ENCODE measurements at places on chromosomes 4 and X.

GRCh38 chrX:7244405-7244804, 96.5 kb upstream of the PUDP start:
- DNase-seq, result no peak

DNA sequence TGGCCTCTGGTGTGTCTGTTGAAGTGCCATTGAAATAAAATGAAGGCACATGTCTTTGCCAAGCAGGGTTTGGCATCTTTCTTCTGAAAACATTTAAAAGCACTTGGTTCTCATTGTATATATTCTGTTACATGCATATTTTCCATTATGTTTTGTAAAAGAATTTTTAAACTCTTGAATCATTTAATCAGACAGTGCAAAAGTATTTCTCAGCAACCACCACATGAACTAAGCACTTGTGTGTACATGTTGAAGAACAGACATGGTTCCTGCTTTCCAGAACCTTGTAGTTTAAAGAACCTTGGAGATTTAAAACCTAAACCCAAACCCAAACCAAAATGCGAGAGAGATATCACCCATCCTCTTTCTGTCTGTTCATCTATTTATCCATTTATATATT, 220.3 kb upstream of the GIMD1 start:
- DNase-seq, result no peak

- DNase-seq, result no peak
Measured at GRCh38 chr4:127920521-127920920, 39.8 kb downstream of the PLK4 start.

DNA sequence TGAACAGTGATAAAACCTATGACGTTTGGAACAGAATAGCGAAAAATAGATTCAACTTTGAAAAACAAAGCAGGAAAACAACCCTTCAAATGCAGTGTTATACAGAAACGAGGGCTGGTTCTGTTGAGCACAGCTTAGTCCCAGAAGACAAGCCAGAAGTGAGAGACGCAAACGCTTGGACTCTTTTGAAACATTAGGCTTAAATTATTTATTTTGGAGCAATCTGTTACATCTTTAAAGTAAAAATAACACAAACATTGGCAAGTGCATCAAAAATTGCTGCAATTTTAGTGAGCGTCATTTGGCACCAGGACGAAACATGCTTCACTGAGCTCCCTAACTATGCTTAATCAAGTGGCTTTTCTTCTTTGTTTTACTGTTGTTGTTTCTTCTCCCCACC, 63.5 kb downstream of the ENPP6 start:
- no peak for DNase-seq

GRCh38 chr4:38904090-38904666, 36.6 kb downstream of the FAM114A1 start:
- DNase-seq, result no peak

- DNase-seq, result no peak
Measured at GRCh38 chrX:37371578-37371991, 22.4 kb downstream of the PRRG1 start.

GRCh38 chr4:72557021-72557420, 12.0 kb downstream of the ADAMTS3 start:
- DNase-seq, result no peak

DNA sequence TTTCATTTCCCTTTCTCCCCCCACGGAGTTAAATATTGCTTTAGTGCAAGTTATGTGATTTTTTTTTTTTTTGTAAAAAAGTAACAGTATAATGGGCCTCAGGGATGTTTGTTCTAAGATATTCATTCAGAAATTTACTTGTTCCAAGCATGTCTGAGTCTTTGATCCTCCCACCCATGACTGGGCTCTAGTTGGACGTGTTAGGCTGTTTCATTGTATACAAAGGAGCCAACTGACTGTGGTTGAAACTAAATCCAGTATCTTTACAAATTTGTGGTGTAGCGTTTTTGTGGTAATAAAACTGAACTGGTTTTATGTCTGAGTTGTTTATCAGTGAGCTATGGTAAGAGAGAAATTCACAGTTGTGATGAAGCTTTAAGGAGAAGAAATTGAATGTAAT, 74.1 kb downstream of the DOCK11 start:
- DNase-seq, result no peak

- no peak for DNase-seq
Measured at GRCh38 chr4:150402871-150403272, 179.1 kb upstream of the MAB21L2 start.

DNA sequence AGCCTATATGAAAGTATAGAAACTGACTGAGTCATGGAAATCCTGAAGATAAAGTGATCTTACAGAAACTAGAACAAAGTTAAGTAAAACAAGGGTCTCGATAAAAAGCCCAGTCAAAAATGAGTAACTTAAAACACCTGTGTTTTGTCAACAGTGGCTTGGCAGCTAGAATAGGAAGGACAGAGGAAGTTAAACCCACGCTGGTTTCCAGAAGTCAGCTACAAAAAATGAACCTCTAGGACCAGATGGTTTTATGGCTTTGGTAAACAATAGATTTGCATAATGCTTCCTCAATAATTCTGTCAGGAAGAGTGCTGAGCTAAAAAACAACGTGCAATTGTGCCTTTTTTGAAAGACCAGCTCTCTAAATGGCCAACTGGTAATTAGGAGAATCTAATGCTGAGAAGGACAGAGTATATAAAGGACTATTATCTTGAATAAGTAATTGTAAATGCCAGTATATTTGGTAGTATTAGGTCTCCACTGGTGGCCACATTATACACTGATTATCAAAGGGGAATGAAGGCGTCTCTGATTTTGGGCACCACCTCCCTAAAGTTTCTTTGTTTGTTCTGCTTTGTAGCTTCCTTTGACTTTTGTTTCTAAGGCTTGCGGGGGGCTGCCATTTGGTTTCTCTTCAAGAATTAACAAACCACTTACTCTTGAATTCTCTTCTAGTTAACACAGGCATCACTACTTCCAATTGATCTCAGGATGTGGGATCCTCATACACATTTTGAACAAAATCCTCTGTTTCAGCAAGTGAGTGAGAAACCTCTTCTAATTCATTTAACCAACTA, 72.2 kb upstream of the PPP3CA start:
- DNase-seq, result no peak

DNA sequence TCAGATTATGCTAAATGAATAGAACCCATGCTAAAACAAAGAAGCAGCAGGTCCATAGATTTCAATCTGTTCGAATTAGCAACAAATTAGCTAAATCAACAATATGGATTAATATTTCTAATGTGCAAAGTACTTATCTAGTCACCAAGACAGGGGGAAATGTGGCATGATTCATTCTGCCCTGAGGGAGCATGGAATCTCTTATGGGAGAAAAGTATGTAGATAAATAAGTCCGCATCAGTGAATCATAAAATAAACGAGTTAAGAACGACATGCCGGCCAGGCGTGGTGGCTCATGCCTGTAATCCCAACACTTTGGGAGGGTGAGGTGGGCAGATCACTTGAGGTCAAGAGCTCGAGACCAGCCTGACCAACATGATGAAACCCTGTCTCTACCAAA, 102.1 kb downstream of the ANOS1 start:
- no peak for DNase-seq

DNA sequence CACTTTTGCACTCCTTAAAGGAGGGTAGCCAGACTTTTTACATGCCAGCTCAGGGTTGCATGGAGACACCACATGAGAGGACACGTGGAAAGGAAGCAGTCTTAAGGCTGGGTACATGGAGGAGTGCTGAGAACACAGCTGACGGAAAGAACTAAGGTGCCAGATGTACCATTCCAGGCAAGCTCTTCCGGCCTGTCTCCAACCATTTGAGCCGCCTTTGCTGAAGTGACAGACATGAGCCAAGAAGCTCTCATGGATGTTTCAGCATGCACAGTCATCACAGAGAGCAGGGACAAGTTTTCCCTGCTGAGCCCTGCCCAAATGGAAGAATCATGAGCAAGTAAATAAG, 83.4 kb upstream of the BMP2K start:
- no peak for DNase-seq

DNA sequence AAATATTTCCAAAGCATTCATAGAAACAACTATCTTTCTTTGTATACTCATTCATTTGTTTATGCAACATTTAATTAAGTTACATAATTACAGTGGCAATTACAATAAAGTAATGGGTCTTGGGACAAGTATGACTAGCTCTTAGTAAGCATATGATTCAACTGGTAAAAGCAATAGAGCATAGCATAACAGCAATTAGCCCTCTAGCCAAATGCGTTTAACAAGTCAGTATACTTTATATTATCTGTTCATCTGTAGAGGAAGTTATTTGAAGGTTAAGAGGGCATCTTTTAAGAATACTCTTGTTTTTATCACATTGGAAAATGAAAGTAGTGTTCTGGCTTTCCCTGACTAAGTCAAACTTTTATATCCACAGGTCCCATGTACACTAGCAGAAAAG, 198.1 kb upstream of the UGT8 start:
- DNase-seq, result no peak

DNA sequence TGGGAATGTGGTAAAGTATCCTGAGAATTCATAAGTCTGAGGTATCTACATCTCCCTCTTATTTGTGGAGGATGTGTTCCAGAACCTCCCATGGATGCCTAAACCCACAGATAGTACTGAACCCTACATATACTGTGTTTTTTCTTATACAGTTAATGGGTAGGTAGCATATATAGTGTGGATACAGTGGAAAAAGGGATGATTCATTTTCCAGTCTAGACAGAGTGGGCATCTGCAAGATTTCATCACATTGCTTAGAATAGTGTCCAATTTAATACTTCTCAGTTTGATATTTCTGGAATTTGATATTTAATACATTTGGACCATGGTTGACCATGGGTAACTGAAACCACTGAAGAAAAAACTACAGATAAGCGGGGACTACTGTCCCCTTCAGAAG, 155.0 kb upstream of the ANKRD50 start:
- DNase-seq, result no peak

DNA sequence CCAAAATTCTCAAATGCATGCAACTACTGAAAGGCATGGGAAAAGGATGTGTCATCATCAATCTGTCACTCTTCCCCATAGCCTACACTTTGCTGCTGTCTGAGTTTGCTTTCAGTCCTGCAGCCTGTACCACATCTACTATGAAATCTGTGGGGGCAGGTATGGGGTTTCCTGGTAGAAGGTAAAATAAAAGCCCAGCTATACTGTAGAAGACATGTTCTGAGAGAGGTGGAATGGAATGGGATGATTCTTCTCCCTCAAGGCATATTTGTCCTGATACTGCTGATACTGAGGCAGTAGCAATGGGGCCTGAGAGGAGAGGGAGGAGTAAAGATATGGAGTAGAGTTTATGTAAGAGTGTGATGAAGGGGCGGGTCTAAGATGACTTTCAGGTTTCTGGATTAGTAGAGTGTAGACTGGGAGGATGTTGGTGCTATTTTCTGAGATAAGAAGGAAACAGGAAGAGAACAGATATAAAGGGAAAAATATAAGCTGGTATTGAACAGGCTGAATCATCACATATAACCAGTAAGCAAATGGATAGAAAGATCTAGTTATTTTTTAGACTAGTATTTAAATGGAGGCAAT, 38.7 kb upstream of the GYPA start:
- DNase-seq, result no peak

GRCh38 chr4:64195582-64195981, 213.7 kb downstream of the TECRL start:
- no peak for DNase-seq

GRCh38 chr4:2798399-2799223, 5.7 kb downstream of the SH3BP2 start:
- no peak for DNase-seq

DNA sequence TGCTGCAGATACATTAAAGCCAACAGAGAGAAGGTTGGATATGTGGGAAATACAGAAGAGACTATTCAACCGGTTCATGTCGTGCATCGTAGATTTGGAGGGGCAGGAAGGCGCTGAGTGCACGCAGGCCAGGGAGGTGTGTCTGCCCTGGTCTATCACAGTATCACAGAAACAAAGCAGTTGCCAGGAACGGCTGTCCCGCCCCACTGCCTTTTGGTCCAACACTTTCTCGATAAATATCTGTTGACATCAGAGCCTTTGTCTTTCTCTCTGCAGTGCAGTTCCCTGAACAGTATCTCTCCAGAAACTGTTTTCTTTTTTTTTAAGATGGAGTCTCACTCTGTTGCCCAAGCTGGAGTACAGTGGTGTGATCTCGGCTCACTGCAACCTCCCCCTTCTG, 151.1 kb upstream of the BCOR start:
- no peak for DNase-seq

- DNase-seq, result no peak
Measured at GRCh38 chr4:184957446-184958115, 60.7 kb upstream of the HELT start.

GRCh38 chrX:23902419-23902818, 5.3 kb downstream of the APOO start:
- DNase-seq, result no peak

GRCh38 chrX:10783451-10783995, 163.1 kb upstream of the MID1 start:
- no peak for DNase-seq

GRCh38 chr4:74364652-74365491, at the start of gene EREG:
TSS of gene EREG (plus strand) at chr4:74365145. CDS start at chr4:74365309, 164 bp downstream.
- DNase-seq, result no peak

DNA sequence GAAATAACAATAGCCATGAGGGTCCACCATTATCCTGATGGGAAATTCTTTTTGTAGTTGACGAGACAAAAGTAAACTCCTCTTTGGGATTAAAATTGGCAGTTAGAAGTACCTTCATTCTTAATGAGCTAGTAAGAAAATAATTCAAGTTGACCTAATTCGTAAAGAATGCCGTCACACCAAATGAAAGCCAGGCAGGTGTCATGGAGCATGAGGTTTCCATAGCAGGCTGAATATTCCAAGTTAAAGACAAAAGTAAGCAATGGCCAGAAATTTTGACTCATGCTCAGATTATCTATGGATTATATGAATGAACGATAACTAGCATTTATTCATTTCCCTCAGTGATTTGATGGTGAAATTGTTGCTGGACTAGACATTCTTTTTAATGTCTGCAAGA, 192.2 kb upstream of the FAT1 start:
- no peak for DNase-seq

- no peak for DNase-seq
Measured at GRCh38 chrX:50707405-50707804, 106.6 kb downstream of the SHROOM4 start.

- DNase-seq, result no peak
Measured at GRCh38 chr4:118281611-118282442, 71.0 kb downstream of the PRSS12 start.

DNA sequence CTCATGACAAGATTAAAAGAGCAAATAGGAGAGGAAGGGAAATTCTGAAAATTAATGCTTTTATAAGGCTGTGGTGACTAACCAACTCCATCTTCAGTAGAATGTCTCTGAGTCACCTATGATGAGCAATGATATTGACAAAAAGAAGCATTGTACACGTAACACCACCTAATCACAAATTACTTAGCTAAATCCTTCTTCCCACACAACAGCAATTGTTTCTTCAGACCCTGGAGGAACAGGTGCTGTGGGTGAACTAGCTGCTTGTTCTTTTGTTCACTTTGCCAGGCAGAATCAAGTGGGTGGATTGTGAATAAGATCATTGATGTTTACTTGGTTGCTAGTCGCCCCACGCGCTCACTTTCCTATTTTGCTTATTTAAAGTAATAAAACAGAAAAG, 315.5 kb downstream of the CAMK2D start:
- DNase-seq, result no peak

Measured in stimulated activated CD8-positive, alpha-beta memory T cell treated with anti-CD3 and anti-CD28 coated beads, Interleukin-4, amount 100 ng/mL, for 1 hour (primary cell).